Fibroblast of pulmonary artery (primary cell): ENCODE measurements at places on chromosomes 2 and 18.

- DNase-seq, result no peak
Measured at GRCh38 chr2:42032224-42032620, 15.6 kb upstream of the PKDCC start.

DNA sequence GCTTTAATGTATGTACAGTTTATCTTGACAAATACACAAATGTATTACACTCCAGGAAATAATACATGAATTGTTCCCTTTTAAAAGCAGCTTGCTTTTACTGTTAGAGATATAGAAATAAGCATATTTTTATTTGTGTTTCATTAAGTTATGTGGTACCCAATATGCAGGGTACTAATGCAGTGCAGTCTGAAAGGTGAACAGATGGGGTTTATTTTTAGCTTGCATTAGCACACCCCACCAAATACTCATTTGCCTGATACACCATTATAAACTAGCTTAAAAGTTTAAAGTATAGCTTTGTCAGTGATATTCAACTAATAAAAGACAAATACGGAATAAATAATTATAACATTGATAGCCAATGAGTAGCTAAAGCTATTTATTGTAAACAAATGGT, 394.7 kb upstream of the ZNF804A start:
- no peak for DNase-seq

- DNase-seq, result no peak
Measured at GRCh38 chr2:45825001-45825651, 173.7 kb downstream of the PRKCE start.

GRCh38 chr2:52810460-52810859, 957.1 kb upstream of the CHAC2 start:
- peak; percentile 53 for DNase-seq

- DNase-seq, result no peak
Measured at GRCh38 chr2:20242727-20243377, 17.9 kb upstream of the SDC1 start.

- no peak for DNase-seq
Measured at GRCh38 chr2:96484091-96484490, 21.1 kb downstream of the NEURL3 start.

DNA sequence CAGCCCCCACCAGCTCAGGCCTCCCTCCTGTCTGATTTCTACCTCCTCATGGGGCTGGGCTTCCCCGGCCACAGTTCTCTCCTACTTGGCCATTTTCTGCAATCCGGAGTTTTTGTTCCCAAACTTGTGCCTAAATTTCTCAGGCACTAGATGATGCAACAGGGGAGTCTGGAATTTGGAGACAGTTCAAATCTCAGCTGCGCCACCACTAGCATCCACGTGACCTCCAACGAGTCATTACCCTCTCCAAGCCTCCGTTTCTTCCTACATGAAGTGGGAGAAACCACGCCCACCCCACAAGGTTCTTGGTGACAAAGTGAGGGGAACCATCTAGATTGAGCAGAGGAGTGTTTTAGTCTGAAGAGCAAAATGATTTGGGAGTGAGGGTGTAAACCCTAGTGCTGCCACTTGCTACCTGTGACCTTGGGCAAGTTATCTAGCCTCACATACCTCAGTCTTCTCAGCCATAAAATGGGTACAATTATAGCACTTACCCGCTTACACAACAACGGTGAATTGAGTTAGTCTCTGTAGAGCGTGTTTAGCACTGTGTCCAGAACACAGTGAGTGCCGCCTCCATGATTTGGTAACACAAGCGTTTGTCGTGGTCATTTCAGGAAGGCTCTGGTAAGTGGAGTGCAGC, 61.4 kb upstream of the ASAP2 start:
- DNase-seq, result peak; percentile 85

DNA sequence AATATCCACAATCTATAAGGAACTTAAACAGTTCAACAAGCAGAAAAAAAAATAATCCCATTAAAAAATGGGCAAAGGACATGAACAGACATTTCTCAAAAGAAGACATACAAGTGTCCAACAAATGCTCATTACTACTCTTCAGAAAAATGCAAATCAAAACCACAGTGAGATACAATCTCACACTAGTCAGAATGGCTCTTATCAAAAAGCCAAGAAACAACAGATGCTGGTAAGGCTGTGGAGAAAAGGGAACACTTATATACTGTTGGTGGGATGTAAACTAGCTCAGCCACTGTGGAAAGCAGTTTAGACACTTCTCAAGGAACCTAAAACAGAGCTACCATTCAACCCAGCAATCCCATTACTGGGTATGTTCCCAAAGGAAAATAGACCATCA, 7.2 kb upstream of the CRYGB start:
- no peak for DNase-seq

GRCh38 chr18:6843308-6843707, 113.8 kb downstream of the ARHGAP28 start:
- DNase-seq, result no peak

GRCh38 chr2:189142893-189143759, 36.4 kb downstream of the COL5A2 start:
- DNase-seq, result peak; percentile 38

GRCh38 chr2:190562121-190562520, 27.6 kb upstream of the NEMP2 start:
- DNase-seq, result no peak

- DNase-seq, result no peak
Measured at GRCh38 chr2:84894131-84894586, 11.3 kb upstream of the TMSB10 start.

DNA sequence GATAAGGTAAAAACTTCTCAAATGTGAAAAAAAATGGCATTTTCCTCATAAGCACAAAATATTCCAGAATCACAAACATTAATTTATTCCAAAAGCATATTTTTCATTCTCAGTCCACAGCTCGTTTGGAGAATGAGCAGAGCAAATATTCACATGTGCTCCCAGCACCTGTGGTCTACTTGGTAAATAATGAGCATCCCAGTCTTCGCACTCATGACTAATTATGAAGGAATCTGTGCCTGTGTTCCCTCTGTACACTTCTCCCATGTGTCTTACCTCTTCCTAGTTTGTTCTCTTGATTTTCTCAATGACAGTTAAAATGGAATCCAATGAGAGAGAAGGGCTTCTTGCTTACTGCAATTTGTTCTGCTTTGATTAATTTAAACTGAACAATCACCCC, 671.0 kb upstream of the SOX11 start:
- no peak for DNase-seq

GRCh38 chr2:151649966-151650365, 84.3 kb downstream of the NEB start:
- DNase-seq, result no peak

DNA sequence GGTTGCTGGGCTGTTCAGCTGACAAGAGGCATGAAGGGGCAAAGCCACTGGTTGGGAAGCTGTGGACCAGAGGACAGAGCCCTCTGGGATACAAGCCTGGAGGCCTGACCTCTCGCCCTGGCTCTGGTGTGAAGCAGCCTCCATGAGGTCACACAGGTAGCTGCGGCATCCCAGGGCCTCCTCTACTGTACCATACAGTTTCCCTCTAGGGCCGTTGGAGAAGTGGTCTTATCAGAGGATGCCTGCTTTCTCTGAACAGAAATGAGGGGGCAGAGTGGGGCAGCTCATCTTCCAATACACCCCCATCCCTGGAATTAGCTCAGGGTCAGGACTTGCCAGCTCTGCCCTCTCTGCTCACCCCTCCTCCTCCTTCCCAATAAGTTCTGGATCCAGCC, 135.1 kb upstream of the SMAD2 start:
- no peak for DNase-seq

DNA sequence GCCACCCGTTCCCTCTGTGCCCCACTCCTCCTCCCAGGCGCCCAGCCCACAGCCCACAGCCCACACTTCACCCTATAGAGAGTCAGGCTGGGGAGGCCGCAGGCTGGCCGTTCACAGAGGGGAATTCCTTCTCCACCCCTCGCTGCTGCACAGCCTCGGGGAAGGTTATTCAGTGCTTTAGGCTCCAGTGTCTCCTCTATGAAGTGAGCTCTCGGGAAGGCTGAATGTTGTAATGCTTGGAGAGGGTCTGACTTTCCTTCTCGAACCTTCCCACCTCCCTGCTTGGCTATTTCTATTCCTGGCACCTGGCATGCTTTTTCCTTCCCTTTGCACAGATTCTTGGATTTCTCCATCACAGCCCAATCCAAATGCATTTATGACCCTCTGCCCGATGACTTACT, 62.5 kb upstream of the SMAD7 start:
- no peak for DNase-seq

- DNase-seq, result peak; percentile 3
Measured at GRCh38 chr2:110883406-110883805, 151.0 kb downstream of the ACOXL start.

GRCh38 chr2:241496904-241497877, 11.2 kb downstream of the STK25 start:
- no peak for DNase-seq

DNA sequence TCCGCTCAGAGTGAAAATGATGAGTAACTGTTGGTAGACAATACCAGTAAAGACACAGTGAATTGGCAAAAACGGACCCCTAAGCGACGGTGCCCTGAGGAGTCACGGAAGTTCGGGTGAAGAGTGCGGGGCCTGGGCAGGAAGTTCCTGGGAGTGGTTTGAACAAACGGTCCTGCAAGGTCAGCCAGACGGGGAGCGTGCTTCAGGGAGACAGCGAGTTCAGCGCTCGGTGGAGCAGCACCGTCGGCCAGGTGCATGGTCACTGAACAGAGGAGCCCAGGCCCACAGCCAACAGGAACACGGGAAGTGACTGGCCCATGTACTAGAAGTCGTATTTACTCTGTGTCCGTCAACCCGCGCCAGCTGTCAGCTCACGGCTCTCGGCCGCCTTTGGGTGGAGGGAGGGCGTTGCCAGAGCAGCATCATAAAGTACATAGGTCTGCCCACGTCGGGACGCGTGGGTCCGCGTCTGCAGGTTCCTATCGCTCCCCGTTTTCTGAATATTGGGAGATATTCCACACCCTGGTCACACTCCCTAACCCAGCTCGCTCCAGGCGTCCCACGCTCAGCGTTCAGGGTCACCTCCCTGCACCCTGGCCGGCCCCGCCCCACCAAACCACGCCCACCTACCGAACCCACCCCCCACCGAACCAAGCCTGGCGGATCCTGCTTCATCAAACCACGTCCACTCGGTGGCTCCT, 75.6 kb upstream of the UXS1 start:
- DNase-seq, result no peak

DNA sequence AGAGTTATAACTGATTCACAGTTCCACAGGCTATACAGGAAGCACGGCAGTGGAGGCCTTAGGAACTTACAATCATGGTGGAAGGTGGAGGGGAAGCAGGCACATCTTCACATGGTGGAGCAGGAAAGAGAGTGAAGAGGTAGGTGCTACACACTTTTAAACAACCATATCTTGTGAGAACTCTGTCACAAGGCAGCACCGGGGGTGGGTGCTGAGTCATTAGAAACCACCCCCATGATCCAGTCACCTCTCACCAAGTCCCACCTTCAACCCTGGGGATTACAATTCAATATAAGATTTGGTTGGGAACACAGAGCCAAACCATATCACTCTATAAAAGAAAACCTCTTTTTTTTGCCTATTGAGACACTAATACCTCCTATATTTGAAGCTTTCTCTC, 1108.5 kb upstream of the CDH2 start:
- DNase-seq, result no peak

GRCh38 chr2:1082456-1083205, 132.0 kb downstream of the SNTG2 start:
- no peak for DNase-seq

DNA sequence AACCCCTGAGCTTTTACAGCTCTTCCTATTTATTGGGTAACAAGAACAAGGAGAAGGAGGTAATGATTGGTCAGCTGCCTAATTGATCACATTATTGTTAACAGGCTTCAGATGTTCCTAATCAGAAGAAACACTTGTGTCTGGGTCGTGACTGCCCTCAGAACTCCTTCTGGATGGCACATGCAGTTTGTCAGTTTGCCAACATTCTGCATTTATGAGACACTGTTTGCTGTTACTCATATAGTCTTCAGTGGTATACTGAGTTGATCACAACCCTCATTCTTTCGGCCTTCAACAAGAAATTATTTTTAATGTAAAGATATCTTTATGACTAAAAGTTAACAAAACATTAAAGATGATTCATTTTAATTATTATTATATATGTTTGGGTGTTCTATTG, 95.7 kb upstream of the DOCK10 start:
- peak; percentile 5 for DNase-seq

DNA sequence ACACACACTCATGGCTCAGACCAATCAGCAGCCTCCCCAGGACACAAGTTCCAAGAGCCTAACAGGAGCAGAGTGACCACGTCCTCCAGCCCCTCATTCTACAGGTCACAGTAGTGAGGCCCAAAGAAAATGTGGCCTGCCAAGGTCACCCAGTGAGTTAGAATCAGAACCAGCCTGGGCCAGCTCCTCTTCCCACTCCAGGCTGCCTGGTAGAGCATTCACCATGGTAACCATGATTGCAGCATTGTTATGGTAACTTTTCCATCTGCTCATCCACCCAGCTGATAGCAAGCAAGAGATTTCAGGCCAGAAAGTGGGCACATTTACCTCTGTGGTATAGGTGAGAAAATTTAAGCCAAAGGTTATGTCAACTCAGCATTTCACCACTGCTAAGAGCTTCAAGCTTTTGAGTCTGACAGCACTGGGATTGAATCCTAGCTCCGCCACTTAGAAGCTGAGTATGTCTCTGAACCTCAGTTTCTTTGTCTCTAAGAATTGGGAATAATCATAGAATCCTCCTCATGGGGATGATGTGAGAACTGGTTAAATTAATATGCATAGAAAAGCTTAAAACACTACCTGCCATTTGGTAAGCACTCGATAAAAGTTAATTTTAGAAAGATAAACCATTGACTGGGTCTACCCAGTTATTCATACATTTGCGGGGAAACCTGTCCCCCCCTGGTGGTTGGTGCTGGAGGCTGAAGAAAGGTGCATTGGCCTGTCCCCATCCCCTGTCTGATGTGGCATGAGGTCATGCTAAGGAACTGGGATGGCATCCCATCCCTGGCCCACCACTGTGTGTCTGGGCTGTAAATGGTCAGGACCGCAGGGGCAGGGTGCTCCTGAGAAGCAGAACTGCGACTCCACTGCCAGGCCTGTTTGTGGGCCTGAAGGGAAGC, 181.5 kb downstream of the KLHL29 start:
- peak; percentile 24 for DNase-seq

DNA sequence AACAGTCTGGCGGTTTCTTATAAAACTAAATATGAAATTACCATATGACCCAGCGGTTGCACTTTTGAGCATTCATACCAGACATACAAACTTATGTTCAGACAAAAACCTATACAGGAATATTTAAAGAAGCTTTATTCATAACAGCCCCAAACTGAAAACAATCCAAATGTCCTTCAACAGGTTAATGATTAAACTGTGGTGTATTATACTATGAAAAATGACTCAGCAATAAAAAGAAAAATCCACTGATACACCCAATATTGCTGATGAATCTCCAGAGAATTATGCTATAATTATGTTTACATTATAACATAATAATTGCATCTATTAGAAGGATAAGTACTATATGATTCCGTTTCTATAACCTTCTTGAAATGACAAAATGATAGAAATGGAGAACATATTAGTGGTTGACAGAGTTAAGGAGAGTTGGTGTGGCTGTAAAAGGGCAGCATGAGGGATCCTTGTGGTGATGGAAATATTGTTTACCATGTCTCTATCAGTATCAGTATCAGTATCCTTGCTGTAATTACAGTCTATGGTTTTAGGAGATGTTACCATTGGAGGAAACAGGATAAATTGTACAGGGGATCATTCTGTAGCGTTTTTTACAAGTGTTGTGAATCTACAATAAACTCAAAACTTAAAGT, 127.1 kb downstream of the DSC3 start:
- no peak for DNase-seq
